ENCODE measurements at places on chromosomes 1 and 21.

- no peak for DNase-seq
Measured at GRCh38 chr1:60763741-60764140, 318.6 kb upstream of the NFIA start.

GRCh38 chr21:41195311-41195710 is 27.4 kb downstream of the BACE2 start:
- no peak for DNase-seq

DNA sequence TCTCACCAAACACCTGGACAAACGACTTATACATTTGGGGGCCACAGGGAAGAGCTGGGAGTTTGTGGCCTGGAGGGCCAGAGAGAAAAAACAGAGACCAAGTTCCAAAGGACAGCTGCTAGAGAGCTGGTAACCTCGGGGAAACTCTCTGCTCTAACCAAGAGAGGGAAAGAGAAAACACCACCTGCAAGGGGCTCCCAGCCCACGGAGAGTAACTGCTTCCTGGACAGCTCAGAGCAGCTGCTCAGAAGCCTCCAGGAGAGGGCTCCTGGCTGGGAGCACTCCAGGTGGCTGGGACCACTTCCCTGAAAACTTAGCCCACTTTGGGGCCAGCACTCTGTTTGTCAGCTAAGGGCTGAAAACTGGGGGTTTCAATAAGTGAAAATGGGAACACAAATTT is 154.8 kb upstream of the GRIK3 start:
- DNase-seq = no peak

DNA sequence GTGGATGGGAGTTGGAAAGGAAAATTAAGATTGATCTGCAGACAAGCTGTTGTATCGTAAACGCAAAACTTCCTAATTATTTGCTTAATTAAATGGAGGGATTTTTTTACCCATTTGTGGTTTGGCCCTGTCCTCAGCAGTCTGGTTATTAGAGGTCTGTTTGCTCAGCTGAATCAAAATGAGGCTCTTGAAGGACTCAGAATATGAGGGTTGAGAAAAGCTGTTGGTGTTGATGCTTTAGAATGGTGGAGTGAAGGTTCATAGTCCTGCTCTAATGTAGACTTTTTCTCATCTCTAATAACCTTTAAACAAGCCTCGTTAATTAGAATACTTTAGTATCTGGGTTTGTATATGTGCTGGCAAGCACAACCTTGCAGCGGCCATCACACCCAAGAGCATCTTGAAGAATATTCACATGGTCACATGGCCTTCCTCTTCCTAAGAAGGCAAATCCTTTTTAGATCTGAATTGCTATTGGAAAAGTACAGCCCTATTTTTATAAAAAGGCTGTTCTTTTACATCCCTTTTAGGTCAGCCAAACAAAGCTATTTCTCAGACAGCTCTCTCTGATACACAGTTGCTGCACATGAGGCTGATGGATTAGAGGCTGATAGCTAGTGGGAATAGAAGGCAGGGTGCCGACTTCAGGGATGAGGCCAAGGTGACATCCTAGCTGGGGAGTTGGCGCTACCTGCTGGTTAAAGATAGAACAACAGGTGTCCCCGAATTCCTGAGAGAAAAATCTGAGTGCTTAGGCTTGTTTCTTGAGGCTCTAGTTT is 53.8 kb downstream of the MACF1 start:
- DNase-seq = peak; percentile 86

- no peak for DNase-seq
Measured at GRCh38 chr1:166489356-166489669, 322.5 kb upstream of the FAM78B start.

- DNase-seq = no peak
Measured at GRCh38 chr1:246949956-246950355, 18.2 kb upstream of the AHCTF1 start.

DNA sequence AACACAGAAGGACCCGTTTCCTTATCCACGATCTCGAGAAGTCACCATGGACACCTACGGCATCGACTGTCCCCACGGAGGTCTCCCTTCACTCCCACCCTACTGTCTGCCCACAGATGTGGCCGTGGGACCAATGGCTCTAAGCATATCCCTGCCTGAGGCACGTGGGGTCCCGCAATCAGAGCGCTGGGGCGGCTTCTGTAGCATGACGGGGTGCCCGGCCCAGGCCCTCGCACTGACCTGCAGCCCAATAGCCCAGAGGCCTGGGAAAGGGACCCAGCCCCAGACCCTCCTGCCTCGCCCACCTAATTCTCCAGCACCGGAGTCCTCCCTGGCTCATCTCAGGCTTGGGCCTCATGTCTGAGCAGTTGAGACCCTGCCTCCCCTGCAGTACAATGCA is 132.5 kb downstream of the NPHP4 start:
- DNase-seq = no peak

GRCh38 chr1:42259739-42260064 is 75.3 kb downstream of the FOXJ3 start:
- no peak for DNase-seq

DNA sequence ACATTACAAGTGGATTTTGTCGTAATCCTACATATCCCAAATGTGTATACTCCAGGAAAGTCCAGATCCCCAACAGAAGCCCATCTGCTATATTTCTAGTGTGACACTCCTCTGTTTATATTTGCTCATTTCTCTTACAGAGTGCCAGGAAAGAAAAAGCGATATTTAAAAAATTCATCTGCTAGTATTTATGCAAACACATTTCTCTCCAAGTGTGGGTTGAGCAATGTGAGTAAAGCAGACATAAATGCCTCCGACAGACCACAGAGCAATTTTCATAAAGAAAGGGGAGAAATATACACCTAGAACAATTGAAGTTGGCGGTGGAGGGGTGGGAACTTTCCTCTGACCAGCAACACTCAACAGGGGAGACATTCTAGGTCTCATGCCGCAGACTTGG is 22.2 kb upstream of the RAP1A start:
- no peak for DNase-seq

DNA sequence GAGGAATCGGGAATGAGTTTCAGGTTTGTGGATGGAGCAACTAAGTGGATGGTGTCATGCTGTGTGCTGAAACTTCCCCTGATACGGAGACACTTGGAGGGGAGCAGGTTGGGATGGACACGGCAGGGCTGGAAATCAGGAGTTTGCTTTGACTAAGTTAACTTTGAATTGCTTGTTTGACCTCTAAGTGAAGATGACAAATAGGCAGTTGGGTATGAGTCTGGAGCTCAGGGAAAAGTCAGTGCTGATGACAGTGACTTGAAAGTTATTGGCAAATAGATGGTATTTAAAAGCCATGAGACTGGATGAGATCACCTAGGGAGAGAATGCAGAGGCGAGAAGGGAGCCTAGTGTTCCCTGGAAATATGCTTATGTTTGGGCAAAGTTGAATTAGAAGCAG is 12.8 kb upstream of the ZSCAN20 start:
- no peak for DNase-seq

DNA sequence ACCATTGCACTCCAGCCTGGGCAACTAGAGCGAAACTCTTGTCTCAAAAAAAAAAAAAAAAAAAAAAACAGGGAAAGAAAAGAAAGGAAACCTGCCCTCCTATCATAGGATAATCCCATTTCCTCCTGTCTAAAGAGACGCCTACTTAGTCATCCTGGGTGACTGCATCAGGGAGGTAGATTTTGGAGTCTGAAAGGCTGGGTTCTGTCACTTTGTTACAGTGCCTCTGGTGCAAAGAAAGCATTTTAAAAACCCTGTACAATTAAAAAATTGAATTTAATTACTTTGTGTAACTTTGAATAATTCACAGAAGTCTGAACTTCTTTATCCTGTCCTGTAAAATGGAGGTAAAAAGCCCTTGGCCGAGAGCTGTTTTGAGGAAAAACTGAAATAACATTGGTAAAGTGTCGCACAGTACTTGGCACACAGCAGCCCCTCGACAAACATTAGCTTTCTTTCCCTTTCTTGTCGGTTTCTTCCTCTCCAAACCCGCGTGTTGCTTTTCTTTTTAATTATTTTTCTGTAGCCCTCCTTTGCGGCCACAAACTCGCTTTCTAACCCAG is 657 bp upstream of the HDAC1 start:
- DNase-seq = peak; percentile 82

DNA sequence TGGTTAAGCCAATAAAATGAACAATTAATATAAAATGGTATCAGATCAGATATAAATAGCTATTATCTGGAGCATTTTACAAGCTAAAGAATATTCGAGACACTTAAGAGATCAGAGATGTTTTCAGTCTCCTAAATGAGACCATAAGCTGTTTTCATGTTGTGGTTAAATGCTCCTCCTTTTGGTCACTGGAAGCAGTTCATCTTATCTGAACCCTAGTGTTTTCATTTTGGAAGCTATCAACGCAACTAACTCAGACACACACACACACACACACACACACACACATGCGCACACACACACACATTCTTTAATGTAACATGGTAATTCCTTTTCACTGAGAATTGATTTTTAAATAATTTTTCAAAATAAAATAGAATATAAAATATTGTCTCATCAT is 10.0 kb upstream of the LRRC8C start:
- no peak for DNase-seq

DNA sequence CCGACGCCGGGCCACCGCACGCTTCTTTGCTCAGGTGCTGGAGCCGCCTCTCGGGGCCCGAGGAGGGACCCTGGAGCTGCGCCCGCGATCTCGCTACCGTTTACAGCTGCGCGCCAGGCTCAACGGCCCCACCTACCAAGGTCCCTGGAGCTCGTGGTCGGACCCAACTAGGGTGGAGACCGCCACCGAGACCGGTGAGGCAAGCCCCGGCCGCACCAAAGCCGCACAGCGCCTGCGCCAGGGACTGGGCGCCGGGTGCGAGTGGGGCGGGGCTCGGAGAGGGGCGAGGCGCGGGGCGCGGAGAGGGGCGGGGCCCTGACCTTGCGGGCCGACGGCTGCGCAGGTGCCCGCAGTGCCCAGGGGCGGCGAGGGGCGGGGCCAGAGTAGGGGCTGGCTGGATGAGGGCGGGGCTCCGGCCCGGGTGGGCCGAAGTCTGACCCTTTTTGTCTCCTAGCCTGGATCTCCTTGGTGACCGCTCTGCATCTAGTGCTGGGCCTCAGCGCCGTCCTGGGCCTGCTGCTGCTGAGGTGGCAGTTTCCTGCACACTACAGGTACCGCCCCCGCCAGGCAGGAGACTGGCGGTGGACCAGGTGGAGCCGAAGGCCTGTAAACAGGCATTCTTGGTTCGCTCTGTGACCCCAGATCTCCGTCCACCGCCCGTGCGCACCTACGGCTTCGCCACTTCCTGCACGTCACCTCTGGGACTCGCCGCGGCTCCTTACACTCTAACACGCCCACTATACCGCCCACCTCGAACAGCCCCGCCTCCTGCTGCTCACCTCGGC is 9.8 kb upstream of the CDC20 start:
- DNase-seq = peak; percentile 85

DNA sequence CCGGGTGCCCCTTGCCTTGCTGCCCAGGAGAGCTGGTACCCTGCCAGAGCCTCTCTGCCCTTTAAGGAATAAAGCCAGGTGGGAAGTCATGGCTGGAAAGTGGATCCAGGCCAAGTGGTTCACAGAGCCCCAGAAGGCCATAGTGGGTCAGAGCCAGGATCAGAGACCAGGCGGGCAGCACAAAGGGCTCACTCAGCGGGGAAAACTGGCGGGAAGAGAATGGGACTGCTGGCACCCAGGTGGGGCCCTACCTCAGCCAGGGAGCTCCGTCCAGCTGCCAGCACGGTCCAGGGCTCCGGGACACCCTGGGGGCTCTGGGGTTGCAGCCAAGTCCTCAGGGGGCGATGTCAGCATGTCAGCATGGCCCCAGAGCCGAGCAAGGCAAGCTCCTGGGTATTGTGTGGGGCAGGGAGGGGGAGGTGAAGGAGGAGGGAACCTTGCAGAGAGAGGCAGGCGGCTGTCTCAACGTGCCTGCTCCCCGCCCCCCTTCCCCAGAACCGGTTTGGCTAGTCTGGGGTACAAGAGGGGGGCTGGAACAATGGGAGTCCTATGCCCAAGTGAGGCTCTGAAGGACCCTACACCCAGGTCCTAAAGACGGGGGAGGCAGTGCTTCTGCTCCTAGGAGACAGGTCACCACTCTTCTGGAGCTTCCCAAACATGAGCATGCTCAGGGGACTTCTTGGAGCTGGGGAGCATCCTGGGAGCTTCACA is at the start of gene ARHGEF19:
Gene ARHGEF19 (minus strand): TSS at position 402 of the 711 bp plus-strand sequence. CDS start 3,598 bp downstream, outside the sequence.
- no peak for DNase-seq

- no peak for DNase-seq
Measured at GRCh38 chr1:19096990-19097389, 113.1 kb downstream of the UBR4 start.

- no peak for DNase-seq
Measured at GRCh38 chr1:179127163-179127895, 45.5 kb downstream of the TOR3A start.

DNA sequence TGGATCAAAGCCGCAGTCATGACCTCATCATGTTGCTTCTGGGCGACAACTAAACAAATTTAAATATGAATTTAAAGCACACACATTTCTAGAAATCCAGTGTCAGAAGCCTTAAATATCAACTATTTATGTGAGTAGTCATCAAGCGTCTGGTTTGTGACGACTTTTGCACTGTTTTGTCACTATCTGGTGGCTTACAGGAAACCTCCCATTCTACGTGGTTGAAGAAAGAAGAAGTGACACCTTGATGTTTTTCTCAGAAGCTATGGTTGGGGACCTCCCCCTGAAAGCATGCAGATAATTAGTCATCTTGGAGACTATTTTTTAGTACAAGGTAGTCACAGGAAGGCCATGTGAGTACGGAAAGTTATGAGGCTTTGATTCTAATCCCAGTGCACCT is 58.5 kb downstream of the TENT5C start:
- DNase-seq = no peak

DNA sequence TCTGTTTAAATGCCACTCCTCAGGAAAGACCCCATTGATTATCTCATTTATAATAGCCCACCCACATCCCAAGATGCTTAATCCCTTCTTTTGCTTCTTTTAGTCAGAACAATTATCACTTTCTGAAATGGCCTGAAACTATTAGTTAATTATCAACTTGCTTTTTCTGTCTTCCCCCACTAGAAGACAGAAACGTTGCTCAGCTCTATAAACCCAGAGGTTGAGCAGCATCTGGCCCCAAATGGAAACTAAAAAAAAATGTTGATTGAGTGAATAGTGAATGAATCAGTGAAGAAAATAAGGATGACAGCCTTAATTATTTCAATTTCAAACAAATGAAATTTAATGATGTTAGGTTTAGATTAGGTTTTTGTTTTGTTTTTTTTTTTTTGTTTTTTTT is 38.2 kb upstream of the PIGC start:
- no peak for DNase-seq

GRCh38 chr1:3670823-3671265 is 18.5 kb downstream of the TP73 start:
- no peak for DNase-seq

Data from RWPE1 (cell line).